Dorsolateral prefrontal cortex (tissue), 122 donors: ENCODE measurements at places on chromosomes 16 and 17. TPM values are rescaled to one million over a fixed set of nuclear protein-coding genes. Genes with fewer than 3 reads are reported as not detected.

GRCh38 chr16:87324411-87325275 is 7.5 kb upstream of the C16orf95 start:
- peak; percentile 40 for DNase-seq

- no peak for DNase-seq
Measured at GRCh38 chr17:48330421-48330820, 99.6 kb downstream of the SKAP1 start.

DNA sequence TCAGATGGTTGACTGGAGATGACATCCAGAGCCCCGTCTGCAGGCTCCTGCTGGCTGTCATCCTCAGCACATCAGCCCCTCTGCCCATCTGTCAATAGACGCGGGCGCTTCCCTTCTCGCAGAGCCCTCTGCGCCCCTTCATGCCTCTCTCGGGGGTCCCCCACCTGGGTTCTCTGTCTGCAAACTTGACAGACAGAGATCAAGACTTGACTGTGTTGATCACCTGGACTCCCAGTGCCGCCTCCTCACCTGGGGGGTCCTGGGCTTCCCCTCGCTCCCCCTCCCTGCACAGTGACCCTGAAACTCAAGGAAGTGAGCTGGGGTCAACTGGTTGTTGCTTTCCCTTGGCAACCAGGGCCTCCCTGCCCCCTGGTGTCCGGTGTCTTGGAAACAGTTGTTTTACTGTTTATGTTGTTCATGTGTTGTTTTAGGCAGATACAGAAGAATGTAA is 31.9 kb downstream of the RNF213 start:
- no peak for DNase-seq

NHLRC4 gene
- total RNA-seq, result 1.1 TPM

GRCh38 chr17:79478051-79478461 is 132.8 kb downstream of the RBFOX3 start:
- no peak for DNase-seq

DNA sequence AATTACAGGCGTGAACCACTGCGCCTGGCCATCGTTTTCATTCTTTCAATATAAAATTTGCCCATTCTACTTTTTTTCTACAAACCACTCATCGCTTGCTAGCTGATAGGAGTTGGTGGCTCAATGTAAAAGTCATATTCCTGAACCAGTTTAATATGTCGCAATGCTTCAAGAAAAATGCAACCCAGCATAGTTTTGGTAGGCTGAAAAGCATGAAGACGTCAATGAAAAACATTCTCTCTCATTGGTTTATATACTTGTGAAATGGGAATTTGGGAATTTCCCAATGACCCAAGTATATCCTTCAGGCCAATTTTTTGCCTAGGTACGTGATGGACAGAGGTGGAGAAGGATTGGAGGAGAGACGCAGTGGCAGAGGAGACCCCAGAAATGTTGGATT is 26.9 kb downstream of the USP43 start:
- DNase-seq, result no peak

COX11 gene
- 93.4 TPM for total RNA-seq

- no peak for DNase-seq
Measured at GRCh38 chr17:27496005-27496404, 39.8 kb downstream of the KSR1 start.

HEATR9 gene
- total RNA-seq, result not detected

PRKCB gene
- total RNA-seq, result 340 TPM

- DNase-seq, result no peak
Measured at GRCh38 chr17:39081851-39082250, 69.6 kb downstream of the PLXDC1 start.

KCNJ16 gene
- total RNA-seq, result 16.4 TPM

P2RX1 gene
- 0.55 TPM for total RNA-seq

CLEC18B gene
- 6.7 TPM for total RNA-seq

DNA sequence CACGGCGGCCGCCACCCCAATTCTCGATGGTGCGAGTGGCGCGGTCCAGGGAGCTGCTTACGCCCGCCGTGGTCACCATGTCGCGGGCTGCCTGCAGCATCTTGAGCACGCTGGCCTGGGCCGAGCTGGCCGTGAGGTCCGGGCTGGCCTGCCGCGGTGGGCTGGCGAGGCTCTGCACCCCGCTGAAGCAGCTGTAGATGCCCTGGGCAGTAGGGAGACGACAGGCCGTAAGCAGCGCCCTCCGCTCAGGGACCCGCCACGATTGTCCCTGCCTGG is 16.4 kb downstream of the GRIN2C start:
- no peak for DNase-seq

DNA sequence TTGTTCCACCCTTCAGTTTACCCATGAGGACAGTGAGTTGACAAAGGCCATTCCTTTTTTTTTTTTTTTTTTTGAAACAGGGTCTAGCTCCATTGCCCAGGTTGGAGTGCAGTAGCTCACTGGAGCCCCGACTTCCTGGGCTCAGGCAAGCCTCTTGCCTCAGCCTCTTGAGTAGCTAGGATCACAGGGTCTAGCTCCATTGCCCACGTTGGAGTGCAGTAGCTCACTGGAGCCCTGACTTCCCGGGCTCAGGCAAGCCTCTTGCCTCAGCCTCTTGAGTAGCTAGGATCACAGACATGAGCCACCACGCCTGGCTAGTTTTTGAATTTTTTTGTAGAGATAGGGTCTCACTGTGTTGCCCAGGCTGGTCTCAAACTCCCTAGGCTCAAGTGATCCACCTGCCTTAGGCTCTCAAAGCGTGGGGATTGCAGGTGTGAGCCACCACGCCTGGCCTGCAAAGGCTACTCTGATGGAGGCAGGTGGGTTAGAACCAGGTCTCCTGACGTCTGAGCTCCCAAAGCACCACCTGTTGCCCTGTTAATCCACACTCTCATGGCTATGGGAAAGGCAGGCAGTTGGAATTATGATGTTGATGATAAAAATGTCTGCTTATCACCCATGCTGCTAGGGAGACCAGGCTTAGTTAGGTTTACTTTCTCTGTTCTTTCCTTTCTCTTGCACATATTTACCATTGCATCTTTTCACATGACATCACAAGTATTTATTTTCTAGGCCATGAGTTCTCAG is 65.2 kb downstream of the KSR1 start:
- no peak for DNase-seq

EME2 gene
- 27.8 TPM for total RNA-seq

HSD11B2 gene
- 3.7 TPM for total RNA-seq

DNA sequence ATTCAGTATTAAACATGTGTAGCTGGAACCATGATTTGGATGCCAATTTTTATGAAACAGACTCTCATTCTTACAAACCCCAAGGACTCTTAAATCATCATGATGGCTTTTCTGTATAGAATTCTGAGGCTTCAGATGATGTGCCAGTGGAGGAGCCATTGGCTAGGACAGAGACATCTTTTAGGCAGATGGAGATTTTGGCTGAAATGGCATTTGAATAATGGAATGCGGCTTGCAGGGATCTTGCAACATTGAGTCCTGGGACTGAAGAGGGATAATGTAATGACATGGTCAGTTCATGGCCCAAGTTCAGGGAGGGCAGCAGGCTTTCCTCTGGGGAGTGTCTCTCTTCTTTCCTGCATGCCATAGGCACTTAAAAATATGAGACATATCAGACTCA is 172.4 kb downstream of the ABCA8 start:
- DNase-seq, result no peak

GRCh38 chr17:48054238-48055185 is 6.4 kb downstream of the NFE2L1 start:
- peak; percentile 88 for DNase-seq

- DNase-seq, result no peak
Measured at GRCh38 chr16:30764816-30765465, 2.8 kb downstream of the RNF40 start.

CLEC10A gene
- not detected for total RNA-seq

LDHD gene
- total RNA-seq, result 18.4 TPM

DNA sequence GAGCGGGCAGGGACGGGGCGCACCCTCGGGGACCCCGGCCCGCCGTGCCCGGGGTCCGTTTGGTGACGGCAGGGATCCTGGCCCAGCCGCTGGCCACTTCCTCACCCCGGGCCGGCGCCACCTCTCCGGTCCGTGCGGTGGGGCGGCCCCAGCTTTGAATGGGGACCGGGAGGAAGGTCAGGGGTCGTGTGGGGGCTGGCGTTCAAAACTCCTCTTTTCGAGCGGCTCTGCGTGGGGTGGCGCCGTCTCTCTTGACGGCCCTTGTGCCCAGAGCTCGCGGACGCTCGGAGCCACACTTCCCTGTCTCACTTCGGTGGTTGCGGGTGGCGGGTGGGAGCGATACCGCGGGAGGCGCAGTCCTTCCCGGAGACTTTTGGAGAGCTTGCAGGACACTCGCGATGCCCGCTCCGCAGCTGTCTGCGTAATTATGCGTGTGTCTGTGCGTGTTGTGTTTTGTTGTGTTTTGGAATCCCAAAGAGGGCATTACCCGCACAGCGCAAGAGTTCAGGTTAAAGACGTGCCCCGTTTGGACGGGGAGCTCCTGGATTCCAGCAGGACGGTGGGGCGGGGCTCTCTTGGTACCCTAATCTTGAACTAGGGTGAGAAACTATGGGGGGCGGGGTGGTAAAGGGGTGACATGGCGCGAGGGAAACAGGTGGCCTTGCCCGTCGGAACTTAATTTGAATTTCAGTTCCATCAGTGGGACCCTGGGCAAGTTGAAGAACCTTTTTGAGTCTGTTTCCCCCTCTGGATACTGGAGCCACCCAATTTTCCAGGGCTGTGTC is 637 bp downstream of the PLCG2 start:
- DNase-seq, result no peak

DNA sequence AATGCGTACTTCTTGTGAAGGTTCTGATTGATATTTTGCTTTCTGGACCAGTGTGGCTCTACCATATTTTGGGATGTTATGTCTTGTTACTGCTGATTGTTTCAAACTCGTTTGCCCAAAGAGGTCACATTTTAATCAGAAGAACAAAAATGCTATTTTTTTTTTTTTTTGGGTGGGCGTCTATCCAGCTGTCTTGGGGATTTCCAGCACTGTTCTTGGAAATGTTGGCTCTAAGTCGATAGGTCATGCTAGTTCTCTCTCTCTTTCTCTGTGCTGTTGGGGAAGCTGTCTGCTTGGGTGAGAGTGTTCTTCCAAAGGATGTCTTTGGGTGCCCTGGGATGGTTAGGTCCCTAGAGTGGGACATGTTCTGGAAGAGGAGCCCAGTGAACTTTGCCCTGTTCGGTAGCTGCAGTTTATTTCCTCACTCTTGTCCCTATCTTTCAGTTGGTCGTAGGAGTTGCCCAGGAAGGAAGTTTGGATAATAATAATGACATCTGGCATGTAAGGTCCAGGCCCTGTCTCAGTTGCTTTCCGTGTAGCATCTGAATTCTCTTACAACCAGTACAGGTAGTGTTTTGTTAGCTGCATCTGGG is 2.9 kb downstream of the IRF8 start:
- DNase-seq, result no peak

GRCh38 chr17:31724026-31724425 is 135.0 kb downstream of the COPRS start:
- DNase-seq, result no peak

- no peak for DNase-seq
Measured at GRCh38 chr17:44235583-44235936, 16.1 kb upstream of the UBTF start.

DNA sequence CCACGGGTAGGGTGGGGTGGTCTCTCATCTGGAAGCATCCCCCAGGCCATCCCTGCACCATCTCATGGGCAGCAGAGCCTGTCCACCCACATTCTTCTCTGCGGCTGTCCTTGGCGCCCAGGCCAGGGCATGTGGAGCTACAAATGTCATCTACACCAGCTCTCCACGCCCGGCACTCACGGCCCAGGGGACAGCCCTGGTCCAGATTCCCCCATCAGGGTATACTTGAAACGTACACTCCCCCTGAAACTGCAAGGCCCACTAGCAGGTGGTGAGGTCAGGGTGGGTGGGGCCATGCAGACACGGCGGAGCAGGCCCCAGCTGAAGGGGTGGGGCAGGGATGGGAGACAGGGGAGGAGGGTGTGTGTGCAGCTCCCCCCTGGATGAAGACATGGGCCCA is 3.2 kb upstream of the SOX8 start:
- no peak for DNase-seq

DNA sequence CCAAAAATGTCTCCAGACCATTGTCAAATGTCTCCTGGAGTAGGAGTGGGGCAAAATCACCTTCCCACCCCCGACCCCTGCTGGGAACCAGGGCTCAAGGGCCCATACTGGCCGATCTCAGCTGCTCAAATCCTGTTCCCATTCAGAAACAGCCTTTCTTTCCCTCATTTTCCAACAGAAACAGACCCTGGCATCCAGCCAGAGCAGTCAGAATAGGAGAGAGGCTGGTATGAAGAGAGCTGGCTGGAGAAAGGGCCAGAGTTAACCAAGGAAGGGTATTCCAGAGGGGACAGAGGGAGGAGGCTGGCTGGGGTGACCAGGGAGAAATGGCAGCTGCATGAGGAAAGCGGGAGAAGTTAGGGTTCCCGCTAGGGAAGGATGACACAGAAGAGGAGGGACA is 199.1 kb downstream of the XYLT1 start:
- DNase-seq, result no peak

DNA sequence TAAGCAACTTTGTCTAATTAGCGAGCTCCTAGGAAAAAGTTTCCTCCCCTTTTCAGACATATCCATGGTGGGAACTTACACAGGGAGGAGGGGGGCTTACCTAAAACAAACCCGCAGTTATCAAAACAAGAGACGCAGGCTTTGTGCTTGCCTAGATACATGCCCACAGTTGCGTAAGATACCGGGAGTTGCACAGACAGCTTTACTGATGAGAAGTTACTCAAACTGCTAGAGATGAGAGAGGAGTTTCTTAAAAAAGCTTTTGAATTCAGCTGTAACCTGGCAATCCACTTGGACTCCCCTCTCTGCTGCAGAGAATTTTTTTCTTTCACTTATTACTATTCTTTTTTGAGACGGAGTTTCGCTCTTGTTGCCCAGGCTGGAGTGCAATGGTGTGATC is 6.8 kb upstream of the ZP2 start:
- no peak for DNase-seq

SLC43A2 gene
- total RNA-seq, result 47.4 TPM

ANKS3 gene
- total RNA-seq, result 50.6 TPM

- no peak for DNase-seq
Measured at GRCh38 chr16:19389246-19389645, 28.4 kb upstream of the TMC5 start.

HOXB6 gene
- total RNA-seq, result not detected

DNA sequence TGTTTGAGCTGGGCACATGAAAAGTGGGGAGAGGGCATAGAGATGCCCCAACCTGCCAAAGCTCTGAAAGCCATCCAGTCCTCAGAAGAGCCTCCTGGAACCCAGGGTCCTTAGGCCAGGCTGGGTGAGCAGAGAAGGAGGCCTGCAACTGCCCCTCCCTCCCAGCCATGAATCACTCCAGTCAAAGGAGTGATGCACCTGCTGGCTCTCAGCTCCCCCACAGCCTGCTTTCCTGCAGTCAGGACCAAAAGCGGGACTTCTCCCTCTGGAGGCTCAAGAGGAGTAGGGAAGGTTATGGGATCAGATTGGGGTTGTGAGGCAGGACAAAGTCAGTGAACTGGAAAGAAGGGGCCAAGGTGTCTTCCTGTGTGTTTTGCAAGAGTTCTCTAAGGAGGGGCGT is 145.6 kb downstream of the TMEM132E start:
- DNase-seq, result no peak

HOXB7 gene
- total RNA-seq, result not detected

ENPP7 gene
- not detected for total RNA-seq

GRCh38 chr17:65055708-65056638 is 567 bp downstream of the GNA13 start:
- DNase-seq, result peak; percentile 71

GRCh38 chr17:42321555-42321954 is 33.3 kb downstream of the STAT5A start:
- no peak for DNase-seq
